ENCODE measurements at places on chromosomes 12 and 14.

DNA sequence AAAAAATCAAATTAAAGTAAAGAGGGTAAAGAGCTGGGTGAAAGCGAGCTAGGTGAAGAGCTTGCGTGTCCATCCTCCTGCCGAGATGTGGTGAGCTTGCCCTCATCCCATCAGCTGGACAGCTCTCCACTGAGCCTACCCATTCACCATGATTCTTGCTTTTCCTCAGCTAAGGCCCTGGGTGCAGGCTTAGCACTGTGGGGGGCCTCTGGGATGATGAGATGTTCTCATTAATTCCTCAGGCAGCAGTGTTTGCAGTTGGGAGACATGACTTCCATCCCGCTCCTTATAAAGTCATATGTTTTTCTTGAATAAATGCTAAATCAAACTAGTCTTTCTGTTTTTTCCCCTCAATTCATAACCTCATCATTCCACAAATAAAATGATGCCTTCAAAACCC lies 18.0 kb downstream of the PHLDA1 start:
- DNase-seq: no peak

- DNase-seq: no peak
Observed at GRCh38 chr12:75565795-75566194, 54.4 kb upstream of the KRR1 start.

DNA sequence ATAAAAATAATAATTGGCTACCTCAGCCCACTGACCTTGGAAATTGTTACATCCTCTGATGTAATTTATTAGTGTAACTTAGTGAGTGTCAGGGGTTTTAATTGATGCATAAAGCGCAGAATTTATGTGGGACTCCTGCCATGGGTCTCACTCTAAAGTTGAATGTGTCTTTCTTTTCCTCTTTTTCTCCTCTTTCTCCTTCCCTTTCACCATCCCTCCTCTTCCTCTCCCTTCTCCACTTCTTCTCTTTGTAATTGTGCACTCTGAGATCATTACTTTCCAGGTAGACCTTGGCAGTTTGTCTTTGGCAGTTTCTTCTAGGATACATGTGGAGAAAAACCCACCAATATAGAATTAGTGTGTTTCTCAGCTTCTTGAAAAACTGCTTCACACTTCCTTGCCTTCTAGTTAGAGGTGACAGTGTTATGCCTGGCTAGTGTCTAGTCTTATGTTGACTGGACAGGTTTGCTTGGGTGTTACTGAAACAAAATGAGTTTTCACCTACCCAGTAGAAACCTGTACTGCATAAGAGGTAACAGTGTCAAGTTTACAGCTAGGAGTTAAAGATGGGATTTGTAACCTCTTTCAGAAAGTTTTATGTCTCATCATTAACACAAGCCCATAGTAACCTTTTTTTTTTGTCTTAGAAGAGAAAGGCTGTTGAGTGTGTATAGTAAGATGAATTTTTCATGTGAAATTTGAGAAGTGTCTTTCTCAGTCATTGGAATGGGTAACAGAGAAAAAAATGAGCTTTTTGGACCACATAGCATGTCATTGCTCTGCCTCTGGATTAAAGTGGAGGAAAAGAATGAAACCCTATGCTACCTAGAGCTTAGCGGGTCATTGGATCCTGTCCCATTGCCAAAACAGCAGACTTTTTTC lies 18.6 kb downstream of the PELI2 start:
- DNase-seq: no peak

DNA sequence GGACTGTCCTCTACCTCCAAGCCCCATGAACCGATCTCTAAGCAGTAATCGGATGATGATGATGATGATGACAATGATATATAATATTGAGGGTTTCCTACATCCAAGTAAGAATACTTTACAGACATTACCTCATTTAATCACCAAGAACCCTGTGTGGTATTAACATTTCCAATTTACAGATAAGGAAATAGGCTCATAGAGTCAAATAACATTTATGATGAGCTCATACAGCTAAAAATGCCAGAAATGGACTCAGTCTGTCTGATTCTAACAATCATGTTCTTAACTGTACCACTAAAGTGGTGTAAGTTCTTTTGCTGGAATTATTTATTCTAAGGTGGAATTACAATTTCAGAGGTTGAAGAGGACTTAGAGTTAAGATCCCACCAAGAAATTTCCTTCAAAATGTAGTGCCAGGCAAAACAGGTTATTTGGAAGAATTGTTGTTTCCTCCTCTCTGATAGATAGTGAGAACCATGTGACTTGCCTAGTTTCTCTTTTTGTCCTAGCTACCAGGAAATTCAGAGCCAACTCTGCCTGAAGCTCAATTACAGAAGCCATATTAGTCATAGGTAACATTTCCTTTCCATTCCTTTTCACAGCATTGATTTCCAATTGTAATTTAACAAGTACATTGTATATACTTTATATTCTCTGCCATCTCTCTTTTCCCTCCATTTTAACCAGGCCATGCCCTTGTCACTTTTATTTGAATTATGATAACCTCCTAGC lies 23.8 kb upstream of the CCDC175 start:
- DNase-seq: no peak

GRCh38 chr12:116495260-116495659 lies 63.9 kb upstream of the MAP1LC3B2 start:
- DNase-seq: no peak

DNA sequence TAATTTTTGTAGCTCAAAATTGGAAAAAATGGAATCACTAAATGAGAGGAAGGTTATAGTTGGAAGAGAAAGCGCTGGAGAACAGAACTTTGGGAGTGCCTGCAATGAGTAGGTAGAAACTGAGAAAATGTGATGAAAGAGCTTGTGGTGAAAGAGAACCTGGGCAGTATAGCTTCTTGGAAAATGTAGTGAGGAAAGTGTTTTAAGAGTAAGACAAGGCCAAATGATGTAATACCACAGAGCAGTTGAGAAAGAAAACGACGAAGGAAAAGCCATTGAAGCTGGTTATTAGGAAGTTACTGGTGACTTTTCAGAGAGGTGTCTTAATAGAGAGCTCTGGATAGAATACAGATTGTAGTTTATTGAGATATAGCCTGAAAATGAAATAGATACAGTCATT lies 255.3 kb downstream of the AEBP2 start:
- no peak for DNase-seq

GRCh38 chr14:101255765-101256125 lies 305.6 kb upstream of the DIO3 start:
- no peak for DNase-seq

DNA sequence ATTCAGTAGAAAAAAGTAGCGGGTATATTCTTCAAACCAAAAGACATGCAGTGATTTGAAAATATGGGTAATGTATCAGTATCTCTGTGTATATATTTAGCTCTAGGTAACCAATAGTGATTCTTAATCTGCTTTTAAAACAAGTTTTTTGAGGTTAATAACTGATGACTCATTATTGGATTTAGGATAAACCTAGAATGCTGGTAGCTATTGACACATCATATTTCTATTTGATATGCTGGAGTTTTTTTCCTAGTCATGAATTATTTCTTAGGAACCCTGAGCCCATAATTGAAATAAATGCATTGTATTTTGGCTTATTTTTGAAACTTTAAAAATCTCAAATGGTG lies 15.5 kb downstream of the ARF6 start:
- DNase-seq: no peak

- no peak for DNase-seq
Observed at GRCh38 chr12:67669934-67670631, 21.5 kb downstream of the DYRK2 start.

GRCh38 chr14:104554608-104555429 lies 24.7 kb upstream of the C14orf180 start:
- no peak for DNase-seq

DNA sequence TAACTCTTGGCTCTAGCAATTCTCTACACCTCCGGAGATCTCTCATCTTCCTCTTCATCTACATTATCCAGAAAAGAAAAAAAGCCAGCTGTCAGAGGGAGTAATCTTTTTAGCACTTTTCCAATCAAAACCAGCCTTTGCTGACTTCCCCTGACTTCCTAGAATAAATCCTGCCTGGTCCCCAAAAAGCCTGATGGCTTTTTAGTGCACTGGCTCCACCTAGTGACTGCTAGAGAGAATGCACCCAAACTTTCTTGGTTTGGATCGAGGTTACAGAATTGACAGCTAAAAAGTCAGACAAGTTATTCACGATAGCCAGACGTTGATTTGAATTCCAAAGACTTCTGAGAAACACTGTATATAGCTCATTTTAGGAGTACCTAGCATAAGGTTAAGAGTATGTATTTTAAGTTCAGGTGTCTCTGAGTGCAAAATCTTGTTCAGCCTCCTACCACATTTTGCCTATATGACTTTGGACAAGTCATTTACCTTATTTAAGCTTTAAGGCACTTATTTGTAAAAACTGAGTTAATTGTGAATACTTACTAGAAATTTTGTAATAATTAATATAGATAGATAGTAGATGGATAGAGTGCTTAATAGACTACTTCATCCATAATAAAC lies 185.7 kb upstream of the GRIN2B start:
- DNase-seq: peak; percentile 32

- no peak for DNase-seq
Observed at GRCh38 chr14:53384073-53384472, 230.9 kb upstream of the DDHD1 start.

GRCh38 chr12:29769162-29769858 lies 14.4 kb downstream of the TMTC1 start:
- DNase-seq: no peak

DNA sequence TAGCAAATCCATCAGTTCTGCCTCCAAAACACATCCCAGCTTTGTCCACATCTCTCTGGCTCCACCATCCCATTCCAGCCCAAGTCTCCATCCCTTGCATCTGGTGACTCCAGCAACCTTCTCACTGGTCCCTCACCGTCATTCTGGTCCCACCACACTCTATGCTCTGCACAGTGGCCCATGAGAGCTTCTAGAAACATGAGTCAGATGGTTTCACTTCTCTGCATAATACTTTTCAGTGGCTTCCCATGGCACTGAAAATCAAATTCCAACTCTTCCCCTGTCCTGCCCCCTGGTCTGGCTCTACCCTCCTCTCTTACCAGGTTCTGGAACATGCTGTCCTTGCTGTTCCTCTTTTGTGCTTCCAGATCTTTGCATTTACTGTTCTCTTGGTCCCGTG lies 17.2 kb upstream of the C12orf76 start:
- DNase-seq: no peak

GRCh38 chr14:61355892-61356325 lies 34.5 kb downstream of the PRKCH start:
- DNase-seq: peak; percentile 62

DNA sequence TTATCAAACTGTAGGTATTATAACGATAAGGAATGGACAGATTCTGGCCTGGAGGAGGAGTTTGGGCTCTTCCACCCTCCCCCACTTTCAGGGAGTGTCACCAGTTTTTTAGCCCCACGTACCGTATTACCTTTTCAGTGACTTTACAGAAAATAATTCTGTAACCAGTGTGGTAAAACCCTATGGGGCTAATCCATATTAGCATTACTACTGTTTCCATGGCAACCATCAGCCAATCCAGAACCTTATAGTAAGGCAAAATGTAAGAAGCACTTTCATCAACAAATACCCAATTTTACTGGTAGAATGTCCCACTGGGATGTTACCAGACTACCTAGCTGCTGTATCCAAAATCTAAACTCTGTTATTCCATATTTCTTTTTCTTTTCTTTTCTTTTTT lies 50.7 kb downstream of the BICDL1 start:
- DNase-seq: no peak

DNA sequence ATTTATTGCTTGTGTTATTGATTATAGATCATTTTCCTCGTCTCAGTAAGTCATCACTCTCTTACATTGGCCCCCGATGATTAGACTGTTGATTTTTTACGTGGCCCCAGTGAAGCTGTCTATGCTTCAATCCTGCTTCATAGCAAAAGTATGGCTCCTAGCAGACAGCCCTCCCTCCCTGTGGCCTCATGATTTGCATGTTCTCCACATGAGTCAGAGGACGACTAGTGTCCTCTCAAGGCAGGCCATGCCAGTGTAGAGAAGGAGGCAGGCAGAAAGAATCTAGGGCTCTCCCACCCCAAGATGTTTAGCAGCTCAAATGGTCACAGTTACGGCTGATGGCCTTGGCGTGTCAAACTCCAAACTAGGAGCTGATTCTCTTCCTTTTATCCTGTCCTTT lies 59.6 kb downstream of the FIGNL2 start:
- DNase-seq: no peak
